ENCODE measurements at places on chromosomes 12 and 14. TPM values are rescaled to one million over a fixed set of nuclear protein-coding genes. Genes with fewer than 3 reads are reported as not detected.

IFNG gene
- not detected for total RNA-seq

NR1H4 gene
- not detected for total RNA-seq

ADCY4 gene
- total RNA-seq: not detected

RD3L gene
- total RNA-seq: not detected

- DNase-seq: no peak
These were observed 26.6 kb downstream of the ETV6 start for GRCh38 chr12:11676052-11676451.

DNA sequence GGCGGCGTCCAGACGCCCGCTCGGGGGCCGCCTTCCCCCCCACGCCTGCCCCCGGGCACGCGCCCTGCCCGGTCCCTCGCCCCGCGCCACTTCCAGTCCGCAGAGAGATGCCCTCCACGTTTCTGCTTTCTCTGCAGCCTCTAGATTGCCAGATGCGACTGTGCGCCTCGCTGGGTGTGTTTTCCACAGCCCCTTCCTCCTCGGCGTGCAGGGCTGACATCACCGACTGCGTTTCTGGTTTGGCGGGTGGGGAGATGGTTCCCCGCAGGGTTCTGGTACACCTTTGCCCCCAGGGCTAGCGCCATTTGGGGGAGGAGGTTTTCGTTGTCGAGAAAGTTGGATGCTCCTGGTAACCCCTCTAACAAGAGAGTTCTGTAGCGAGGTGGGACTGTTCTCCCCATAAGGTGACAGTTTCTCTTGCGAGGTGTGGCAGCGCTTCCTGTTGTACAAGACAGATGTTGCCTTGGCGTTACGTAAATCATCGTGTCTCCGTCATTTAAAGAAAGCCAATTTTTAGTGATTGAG lies 1.5 kb downstream of the CALM1 start:
- DNase-seq: no peak

DNA sequence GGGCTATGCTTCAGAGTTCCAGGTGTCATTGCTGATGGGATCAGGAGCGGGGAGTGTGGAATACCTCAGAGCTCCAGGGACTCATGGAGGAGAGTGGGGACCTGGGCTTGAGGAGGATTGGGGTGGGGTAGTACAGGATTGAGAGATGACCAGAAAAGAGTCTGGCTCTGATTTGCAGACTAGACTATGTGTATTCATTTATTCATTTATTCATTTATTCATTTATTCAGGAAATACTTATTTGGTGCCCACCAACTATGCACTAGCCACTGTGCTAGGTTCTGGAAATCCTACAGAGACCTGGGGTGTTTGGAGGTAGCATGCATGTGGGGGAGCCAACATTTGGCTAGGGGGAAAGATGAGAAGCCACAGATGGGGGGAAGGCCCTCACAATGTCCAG lies 871 bp upstream of the KRT83 start:
- DNase-seq: no peak

GRCh38 chr12:19799216-19799615 lies 359.9 kb downstream of the AEBP2 start:
- DNase-seq: peak; percentile 53

- no peak for DNase-seq
These were observed 343.9 kb downstream of the CCER1 start for GRCh38 chr12:90611048-90611447.

Data from LHCN-M2 (cell line).